IMR-90 (cell line): ENCODE measurements at places on chromosomes 6 and 20. TPM values are rescaled to one million over a fixed set of nuclear protein-coding genes. Genes with fewer than 3 reads are reported as not detected.
A peak's percentile ranks its signal among the peaks of the same experiment; 100 is the strongest.

DNA sequence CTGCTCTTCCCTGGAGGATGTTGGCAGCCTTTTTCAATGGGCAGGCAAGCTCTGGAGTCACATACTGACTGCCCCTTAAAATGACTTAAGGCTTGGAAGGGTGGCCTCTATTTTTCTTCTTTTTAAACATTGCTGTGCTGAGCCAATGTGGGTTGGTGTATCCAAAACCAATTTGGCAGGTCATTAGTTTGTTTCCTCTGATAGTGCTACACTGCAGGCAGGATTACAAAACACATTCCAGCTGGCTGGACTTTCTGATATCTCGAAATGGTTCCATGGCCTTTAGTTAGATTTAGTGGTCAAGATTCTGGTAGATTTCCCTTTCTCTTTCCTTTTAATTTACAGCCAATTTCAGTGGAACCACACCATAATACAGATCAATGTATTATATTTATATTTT, 28.1 kb upstream of the BMP2 start:
- no peak for DNase-seq

DNA sequence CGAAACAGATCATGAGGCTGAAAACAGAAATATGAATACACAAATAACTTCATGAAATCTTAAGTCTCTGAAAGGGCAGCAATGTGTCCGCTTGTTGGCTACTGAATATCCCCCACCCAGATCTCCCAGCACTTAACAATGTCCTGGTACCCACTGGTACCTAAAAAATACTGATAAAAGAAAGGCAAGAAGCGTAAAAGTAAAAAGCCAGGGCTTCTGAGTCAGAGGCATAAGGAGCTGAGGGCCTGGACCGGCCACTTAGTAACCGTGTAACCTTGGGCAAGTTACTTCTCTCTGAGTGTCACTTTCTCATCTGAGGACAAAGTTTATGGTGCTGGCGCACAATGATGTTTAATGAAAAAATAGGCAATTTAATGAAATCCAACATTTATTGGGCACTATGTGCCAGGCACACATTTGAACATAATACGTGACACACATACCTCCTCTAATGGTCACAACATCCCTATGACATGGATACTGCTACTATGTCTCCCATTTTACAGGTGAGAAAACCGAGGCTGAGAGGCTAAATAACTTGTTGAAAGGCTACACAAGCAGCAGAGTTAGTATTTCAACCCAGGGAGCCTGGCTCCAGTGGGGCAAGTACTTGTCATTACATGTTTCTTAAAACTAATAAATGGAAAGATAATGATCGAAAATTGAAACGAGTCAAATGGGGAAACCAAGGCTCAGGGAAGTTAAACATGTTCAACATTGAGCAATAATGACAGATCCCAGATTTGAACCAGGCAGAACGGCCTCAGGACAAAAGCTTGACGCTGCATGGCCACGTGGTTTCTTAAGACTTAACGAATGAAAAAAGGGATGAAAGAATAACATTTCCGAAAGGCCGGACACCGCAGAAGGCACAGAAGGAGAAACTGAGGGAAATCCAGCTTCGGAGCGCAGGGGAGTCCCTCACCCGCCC, 828 bp downstream of the TP53RK start:
- DNase-seq, result peak; percentile 33

DNA sequence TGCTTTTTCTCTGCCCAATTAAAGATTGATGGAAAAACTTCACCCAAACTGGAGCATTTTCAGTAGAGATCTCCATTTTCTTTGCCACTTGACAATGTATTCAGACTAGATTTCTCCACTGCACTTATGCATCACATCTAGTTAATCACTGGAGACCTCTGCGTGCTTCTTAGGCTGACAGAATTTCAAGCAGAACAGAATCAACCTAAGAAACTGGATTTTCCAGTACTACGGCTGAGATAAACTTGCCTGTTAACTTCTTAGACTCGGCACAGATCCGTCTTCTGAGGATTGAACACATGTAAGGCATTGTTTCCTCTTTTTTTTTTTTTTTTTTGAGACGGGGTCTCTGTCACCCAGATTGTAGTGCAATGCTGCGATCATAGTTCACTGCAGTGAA, 139.2 kb downstream of the LRRC1 start:
- no peak for DNase-seq

FAM210B gene
- 25.6 and 29.5 TPM in 2 replicates for polyA plus RNA-seq

- DNase-seq, result no peak
These were observed 117.2 kb upstream of the CD93 start for GRCh38 chr20:23203310-23203709.

GLP1R gene
- not detected in 2 replicates for polyA plus RNA-seq

GPX5 gene
- polyA plus RNA-seq, result not detected in 2 replicates

NR2E1 gene
- not detected in 2 replicates for polyA plus RNA-seq

- no peak for DNase-seq
These were observed 10.5 kb downstream of the STMN3 start for GRCh38 chr20:63642527-63643247.

KHDC1 gene
- 4.1 and 5.5 TPM in 2 replicates for polyA plus RNA-seq

TCEA2 gene
- polyA plus RNA-seq, result 28.9 and 30.0 TPM in 2 replicates

DNA sequence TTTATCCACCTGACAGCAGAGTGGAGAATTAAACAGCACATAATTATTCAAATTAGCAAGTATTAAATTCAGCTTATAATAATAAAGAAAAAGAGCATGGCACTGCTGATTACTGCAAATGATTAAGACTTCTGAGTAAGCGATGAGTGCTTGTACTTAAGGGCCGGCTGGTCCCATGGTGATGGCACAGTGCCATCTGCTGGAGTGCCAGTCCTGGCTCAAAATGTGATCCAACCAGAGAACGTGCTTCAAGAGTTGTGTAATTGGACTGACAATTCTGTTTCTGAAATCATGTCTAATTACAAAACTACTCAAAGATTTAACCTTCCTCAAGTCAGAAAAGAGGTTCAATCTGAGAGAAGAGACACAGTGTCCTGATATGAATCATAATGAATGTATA, 181.6 kb upstream of the RGS17 start:
- DNase-seq, result peak; percentile 35

CASS4 gene
- 26.5 and 29.6 TPM in 2 replicates for polyA plus RNA-seq

DNA sequence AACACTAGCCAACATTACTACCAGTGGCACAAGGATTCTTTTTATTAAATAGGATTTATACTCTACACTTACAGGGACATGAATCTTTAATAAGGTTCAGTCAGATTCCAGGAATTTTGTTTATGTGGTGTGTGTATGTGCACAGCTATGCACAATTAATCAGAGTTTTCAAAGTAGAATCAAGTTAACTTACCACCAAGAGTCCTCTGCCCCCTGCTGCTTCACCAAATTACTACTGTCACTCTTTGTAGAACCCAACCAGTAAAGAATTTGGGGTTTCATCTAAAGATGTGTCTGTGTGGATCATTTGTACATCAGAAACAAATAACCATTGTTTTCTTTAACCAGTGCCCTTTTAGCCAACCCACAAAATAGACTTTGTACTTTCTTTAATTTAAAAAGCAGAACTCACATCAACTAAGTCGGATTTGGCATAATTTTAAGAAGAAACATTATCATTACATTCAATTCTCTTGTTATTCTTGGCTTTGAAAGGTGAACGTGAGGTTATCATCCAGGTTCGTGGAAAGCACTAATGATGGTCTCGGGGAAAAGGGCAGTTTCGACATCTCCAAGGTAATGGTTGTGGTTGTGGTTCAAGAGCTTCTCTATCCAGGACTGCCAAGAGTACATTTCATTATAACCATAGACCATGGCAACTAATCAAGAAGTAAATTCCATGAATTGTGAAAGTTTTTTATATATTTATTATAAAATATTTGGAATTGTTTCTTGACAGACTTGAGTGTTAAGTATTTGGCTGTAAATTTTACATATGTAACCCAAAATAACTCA, 514.3 kb upstream of the ID4 start:
- no peak for DNase-seq

LCA5 gene
- polyA plus RNA-seq, result 0.87 and 1.2 TPM in 2 replicates

- DNase-seq, result no peak
These were observed 35.1 kb downstream of the EYS start for GRCh38 chr6:65671922-65672321.

TCP11 gene
- polyA plus RNA-seq, result 0.30 and 0.34 TPM in 2 replicates

- no peak for DNase-seq
These were observed 73.3 kb upstream of the TOP1 start for GRCh38 chr20:40955326-40955725.

- no peak for DNase-seq
These were observed 15.9 kb upstream of the AMD1 start for GRCh38 chr6:110858562-110859214.

DNA sequence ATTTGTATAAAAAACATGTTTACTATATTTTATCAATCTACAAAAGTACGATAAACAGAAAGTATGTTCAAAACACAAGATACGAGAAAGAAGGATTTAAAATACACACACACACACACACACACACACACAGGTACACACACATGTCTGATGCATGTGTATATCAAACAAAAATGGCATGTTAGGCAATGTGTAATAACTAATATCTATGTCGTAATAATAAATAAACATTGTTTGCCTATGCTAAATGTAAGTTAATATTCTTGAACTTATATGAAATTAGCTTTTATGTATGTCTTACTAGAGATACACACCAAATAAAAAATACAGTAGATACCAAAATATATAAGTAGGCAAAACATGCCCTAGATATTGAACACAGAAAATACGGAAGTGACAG, 894.9 kb downstream of the EYS start:
- no peak for DNase-seq

DNA sequence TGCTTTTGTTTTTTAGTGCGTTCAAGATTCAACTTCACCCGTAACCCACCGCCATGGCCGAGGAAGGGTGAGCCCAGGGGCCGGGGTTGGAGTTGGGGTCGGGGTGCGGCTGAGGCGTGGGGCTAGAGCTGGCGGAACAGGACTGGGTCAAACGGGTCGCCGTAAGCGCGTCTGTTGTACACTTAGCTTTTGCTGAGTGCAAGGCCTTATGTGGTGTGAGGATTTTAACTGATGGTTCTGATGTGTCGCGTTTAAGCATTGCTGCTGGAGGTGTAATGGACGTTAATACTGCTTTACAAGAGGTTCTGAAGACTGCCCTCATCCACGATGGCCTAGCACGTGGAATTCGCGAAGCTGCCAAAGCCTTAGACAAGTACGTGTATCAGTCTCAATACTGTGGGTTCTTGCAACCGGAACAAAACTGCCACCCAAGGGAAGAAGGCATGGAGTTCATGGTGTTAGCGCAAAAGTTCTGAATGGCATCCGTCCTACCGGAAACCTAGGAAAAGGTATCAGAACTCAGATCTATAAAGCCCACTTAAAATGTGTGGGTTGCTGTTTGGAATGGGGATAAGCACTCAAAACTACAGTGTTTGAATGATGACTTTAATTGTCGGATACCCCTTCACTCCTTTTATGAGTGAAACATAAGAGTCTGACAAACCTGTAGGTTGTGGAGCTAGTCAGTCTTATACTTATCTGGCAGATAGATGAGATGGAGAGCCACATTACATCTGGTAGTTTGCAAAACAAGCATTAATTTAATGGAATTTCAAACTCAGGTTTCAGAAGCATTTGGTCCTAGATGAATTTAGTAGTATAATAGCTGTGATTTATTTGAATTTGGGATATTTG, 574 bp downstream of the RPS12 start:
- no peak for DNase-seq

TBXT gene
- polyA plus RNA-seq, result not detected in 2 replicates

GRCh38 chr6:134288538-134289203, 29.2 kb downstream of the SGK1 start:
- DNase-seq, result peak; percentile 94

DNA sequence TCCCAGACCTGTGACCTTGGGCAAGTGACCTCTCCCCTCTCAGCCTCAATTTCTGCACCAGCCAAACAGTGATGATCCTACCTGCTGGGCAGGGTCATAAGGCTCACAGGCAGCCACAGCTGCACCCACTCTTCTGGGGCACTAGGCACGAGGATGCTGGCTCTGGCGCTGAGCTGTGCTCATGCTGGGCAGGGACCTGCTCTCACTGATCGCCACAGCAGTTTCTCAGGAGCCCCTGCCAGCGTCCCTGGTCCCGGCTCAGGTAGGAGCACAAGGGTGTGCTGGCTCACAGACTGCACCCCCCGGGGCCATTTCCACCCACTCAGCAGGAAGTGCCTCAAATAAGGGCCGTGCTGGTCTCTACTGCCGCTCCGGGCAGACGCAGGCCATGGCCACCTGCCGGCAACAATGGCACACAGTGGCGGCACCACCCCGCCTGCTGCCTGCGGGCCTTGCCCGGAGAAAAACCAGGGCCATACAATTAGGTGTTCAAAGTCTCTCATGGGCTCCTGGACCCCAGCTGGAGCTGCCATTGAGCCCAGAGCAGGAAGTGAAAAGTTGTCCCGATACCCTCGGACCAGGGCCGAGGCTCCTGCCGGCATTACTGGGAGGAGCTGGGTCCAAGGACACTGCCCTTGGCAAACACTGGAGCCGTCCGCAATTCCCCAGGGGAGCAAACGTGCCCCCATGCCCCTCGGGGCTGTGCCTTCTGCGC, 4.6 kb upstream of the CABLES2 start:
- DNase-seq, result no peak

DNA sequence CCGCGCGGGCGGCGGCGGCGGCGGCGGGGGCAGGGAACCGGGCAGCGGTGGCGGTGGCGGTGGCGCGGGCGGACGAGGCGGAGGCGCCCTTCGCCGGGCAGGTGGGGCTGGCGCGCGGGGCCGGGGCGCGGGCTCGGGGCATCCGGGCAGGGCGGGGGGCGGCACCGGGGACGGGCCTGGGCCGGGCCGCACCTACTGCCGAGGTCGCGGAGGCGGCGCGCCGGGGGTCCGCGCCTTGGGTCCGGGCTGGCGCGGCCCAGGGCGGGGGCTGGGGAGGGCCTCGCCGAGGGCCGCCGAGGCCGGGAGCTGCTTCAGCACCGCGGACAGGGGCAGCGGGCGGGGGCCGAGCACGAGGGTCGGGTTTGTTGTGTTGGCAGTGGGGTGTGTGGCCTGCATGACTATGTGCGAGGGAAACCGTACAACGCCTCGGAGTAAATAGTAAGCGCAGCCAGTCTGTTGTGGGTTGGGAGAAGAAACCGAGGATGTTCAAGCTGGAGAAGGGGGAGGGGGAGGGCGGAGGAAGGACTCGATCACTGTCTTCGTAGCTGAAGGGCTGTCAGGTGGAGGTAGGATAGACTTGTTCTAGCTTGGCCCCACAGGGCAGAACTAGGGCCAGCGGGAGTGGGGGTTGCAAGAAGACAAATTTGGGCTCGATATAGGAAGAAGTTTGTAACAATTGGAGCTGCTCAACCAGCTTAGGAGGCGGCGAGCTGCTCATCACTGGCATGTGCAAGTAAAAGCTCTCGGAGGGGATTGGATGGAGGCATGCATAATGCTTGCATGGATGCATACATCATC, 593 bp downstream of the MMP24 start:
- peak; percentile 34 for DNase-seq

DNA sequence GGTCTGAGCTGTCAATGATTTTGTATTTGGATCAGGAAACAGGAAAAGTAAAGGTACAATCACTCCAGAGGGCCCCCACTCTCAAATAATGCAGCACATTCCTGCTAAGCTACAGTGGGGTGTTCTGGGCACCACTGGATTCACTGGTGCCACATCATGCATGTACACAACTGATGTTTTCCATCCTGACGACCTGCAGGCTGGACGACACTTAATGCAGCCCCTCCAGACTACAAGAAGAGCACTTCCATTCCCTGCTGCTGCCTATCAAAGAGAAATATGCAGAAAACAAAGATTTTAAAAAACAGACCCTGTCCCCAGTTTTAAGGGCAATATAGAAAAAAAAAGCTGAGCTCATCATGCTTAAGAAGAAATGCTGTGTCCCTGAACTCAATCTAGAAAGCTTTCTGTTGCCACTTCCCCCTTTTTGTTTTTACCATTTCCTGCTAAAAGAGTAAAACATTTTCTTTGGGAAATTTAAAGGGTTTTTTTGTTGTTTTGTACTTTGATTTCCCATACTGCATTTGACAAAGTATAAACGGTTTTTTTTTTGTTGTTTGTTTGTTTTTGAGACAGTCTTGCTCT, 35.5 kb downstream of the ABHD12 start:
- no peak for DNase-seq

ADGRB3 gene
- not detected in 2 replicates for polyA plus RNA-seq

SLC22A16 gene
- polyA plus RNA-seq, result not detected in 2 replicates
